ENCODE measurements at places on chromosomes 13 and 19.

- no peak for DNase-seq
Observed at GRCh38 chr19:40688987-40689338, 1.5 kb downstream of the NUMBL start.

GRCh38 chr13:97295283-97296182, 73.4 kb downstream of the MBNL2 start:
- peak; percentile 43 for DNase-seq

- no peak for DNase-seq
Observed at GRCh38 chr13:22945321-22946226, 235.2 kb upstream of the SGCG start.

DNA sequence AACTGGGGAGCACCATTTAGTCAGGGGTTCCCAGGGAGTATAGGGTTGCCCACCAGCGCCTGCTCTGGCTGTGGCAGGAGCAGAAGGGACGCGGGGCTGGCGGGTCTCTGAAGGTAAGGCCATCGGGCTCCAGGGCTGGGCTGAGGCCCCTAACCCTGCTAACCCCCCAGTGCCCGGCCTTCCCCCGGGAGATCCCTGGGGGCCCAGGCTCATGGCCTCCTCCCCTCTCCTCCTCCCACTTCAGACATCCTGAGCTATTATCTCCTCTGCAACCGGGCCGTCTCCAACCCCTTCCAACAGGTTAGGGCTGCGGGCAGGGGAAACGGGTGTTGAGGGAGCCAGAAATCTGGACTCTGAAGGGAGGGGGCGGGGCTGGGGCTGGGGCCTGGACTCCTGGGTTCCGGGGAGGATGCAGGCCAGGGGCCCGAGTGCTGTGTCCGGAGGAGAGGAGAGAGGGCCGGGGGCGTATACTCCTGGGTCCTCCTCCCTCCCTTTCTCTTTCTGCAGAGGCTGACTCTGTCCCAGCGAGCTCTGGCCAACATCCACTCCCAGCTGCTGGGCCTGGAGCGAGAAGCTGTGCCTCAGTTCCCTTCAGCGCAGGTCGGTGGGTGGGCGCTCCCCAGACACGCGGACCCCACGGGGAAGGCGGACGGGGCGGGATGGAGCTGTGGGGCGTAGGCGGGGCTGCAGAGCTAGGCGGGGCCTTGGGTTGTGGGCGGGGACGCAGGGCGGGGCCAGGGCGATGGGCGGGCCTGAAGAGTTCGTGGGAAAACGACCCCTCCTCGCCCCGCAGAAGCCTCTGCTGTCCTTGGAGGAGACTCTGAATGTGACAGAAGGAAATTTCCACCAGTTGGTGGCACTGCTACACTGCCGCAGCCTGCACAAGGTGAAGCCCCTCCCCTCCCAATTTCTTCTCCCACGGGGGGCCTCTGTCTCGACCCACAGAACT, 15.3 kb downstream of the TTYH1 start:
- DNase-seq: no peak

DNA sequence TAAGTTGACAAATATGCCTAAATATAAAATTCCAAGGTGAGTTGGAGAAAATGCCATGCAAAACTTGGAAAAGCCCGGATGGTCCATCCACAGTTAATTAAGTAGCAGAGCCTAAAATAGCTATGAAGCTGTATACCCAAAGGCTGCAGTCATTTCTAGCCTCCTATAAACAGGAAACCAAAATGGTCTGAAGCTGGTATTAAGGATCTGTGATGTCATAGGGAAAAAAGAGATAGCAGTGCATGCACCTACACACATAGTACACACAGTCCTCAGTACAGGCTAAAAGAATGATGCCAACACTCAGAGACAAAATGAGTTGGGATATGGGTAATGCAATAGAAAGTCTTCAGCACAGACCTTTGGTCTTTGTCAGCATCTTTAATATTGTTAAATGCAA, 736.9 kb downstream of the EFNB2 start:
- DNase-seq: no peak

GRCh38 chr19:12657966-12658365, 8.6 kb downstream of the MAN2B1 start:
- no peak for DNase-seq

- DNase-seq: no peak
Observed at GRCh38 chr13:78133511-78133910, 214.9 kb upstream of the EDNRB start.

GRCh38 chr13:32984857-32985626, 31.2 kb upstream of the KL start:
- DNase-seq: no peak

- peak; percentile 72 for DNase-seq
Observed at GRCh38 chr19:35868172-35868822, at the start of gene APLP1. Gene APLP1, plus strand, starts transcription at chr19:35868574. Its CDS starts 63 bp downstream, at chr19:35868637.

- DNase-seq: no peak
Observed at GRCh38 chr13:36920616-36921185, 663 bp upstream of the SMAD9 start.

DNA sequence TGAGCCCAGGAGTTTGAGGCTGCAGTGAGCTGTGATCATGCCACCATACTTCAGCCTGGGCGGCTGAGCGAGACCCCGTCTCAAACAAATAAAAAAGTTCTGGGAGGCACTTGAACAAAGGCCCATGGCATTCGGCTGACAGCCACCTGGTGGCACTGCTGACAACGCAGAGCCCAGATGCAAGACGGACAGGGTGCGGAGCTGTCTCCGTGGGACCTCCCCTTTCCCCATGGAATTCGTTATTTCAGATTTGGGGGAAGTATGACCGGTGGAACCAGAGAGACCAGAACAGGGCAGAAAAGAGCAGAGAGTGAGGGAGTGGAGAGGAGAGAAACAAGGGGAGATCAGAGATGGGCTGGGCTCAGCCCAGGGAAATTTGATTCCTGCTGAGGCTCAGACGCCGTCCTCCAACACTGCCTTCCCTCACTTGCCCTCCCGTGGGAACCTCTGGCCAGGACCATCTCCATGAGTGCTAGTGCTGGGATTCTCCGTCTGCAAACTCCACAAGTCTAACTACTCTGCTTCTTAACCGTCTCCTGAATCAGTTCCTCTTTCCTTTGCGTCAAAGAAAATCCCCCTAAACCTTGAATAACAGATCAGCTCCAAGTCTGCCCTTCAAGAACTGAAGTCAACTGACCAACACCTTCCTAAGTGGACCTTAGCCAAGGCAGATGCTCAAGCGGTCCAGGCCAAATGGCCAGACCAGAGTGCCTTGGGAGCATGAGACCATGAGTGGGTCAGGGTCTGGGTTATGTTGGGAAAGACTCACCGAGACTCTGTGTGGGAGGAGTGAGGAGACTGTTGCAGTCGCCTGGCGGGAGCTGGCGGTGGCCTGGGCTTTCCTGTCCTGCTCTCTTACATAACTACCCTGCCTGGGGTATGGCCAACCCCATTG, 11.9 kb upstream of the ATF5 start:
- peak; percentile 29 for DNase-seq

All from left hindlimb (tissue), 1 donor.